GM12864 (cell line): ENCODE measurements at places on chromosomes 4 and X.

DNA sequence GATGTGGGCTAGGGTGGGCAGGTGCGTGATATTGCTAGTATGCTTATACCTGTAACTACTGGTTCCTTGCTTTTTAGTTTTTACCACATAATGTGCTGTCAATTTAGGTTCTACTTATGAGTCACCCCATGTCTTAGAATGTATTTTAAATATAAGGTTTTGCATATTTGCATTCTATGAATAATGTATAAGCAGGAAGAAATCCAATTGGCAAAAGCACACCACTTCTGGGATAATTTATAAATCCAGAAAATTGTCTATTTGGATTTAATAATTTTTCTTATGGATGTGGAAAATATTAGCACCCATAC is 421.6 kb downstream of the PCDH7 start:
- DNase-seq: no peak

GRCh38 chr4:40330536-40330935 is 4.6 kb upstream of the CHRNA9 start:
- DNase-seq: no peak

GRCh38 chr4:139315221-139315675 is 13.0 kb upstream of the NDUFC1 start:
- no peak for DNase-seq

- no peak for DNase-seq
Observed at GRCh38 chrX:11196476-11196875, 85.3 kb downstream of the HCCS start.

- no peak for DNase-seq
Observed at GRCh38 chr4:86917212-86918039, 17.4 kb upstream of the AFF1 start.

- DNase-seq: no peak
Observed at GRCh38 chr4:121177246-121178137, 13.4 kb upstream of the TNIP3 start.

GRCh38 chrX:111568354-111568753 is 56.9 kb downstream of the SERTM2 start:
- DNase-seq: no peak

DNA sequence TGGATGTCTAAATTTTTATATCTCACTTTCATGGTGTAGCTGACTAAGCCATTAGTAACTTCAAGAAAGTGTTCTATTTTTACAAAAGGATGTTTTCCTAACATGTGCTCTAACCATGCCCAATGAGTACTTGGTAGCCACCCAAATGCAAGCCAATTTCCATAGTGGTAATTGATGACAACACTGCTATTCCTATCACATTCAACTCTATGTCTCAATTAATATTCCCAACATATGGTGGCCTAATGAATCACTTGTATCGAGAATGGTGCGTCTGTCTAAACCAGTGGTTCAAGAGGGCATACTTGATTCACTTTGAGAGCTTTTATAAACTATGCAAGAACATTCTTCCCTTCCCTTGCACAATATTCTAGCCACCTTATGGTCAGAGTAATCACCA is 112.9 kb upstream of the GPRIN3 start:
- no peak for DNase-seq

- no peak for DNase-seq
Observed at GRCh38 chrX:120791013-120791643, 84.5 kb downstream of the CT47B1 start.

DNA sequence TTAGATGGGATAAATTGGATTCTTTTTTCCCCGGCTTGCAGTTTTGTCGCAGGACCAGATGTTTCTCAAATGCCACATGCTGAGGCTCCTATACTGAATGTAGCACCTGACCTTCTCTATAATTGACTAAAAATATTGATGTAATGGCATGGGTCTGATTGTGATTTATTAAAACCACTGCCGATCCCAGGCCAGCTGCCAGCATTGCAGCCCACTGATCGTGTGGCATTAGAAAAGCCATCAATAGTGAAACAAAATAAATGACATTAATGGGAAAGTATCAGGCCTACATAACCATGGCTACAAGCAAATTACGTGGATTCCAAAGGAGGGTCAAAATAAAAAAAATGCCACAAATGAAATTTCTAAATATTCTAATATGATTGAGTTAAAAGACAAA is 98.7 kb downstream of the MAB21L2 start:
- DNase-seq: no peak

GRCh38 chrX:30572004-30572403 is 5.6 kb downstream of the TASL start:
- no peak for DNase-seq

GRCh38 chr4:8185295-8185694 is 13.8 kb upstream of the SH3TC1 start:
- DNase-seq: no peak

- no peak for DNase-seq
Observed at GRCh38 chr4:30901461-30902451, 181.6 kb downstream of the PCDH7 start.

GRCh38 chrX:130110379-130111219 is at the start of gene ELF4:
TSS of gene ELF4 (minus strand) at chrX:130110497. CDS start at chrX:130081330, 29,167 bp downstream.
- DNase-seq: no peak

GRCh38 chr4:664713-665231 is 9.3 kb downstream of the ATP5ME start:
- DNase-seq: no peak

GRCh38 chrX:71298119-71298518 is 3.4 kb upstream of the ITGB1BP2 start:
- no peak for DNase-seq
